Cardiac septum (tissue), 1 donor: ENCODE measurements at places on chromosomes 1 and 21. TPM values are rescaled to one million over a fixed set of nuclear protein-coding genes. Genes with fewer than 3 reads are reported as not detected.

The ASPM gene
- total RNA-seq, result 0.57 TPM

DNA sequence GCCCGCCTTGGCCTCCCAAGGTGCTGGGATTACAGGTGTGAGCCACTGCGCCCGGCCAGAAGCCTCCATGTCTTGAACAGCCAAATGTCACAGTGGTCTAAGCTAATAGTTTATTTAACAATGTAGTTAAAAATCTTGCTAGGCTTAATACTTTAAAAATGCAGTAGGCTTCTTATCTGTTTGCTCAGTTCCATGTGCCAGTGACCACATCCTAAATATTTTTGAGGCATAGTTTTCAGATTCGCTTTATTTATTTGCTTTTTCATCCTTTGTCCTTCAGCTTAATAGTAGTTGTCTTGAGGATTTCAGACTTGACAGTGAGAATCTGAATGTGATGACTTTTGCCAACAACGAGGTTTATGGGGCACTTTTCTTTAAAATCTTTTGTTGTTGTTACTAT, 59.9 kb upstream of the PRRX1 start:
- DNase-seq, result no peak

DNA sequence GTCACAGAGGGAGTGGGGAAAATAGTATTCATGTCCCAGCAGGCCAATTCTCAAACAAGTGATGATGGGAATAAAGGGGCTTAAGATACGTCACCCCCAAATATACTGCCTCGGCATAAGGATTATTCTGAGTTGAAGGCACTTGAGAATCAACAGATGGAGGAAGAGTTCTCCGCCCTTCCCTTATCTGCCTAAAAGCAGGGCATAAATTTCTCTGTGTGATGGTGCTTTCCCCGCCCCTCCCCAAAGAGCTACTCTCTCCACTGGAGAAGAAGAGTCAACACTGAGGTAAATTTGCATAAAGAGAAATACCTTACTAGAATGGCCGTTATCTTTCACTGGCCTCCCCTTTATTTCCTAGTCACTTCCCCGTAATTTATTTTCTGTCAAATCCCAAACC, 18.7 kb downstream of the BECN2 start:
- DNase-seq, result no peak

DNA sequence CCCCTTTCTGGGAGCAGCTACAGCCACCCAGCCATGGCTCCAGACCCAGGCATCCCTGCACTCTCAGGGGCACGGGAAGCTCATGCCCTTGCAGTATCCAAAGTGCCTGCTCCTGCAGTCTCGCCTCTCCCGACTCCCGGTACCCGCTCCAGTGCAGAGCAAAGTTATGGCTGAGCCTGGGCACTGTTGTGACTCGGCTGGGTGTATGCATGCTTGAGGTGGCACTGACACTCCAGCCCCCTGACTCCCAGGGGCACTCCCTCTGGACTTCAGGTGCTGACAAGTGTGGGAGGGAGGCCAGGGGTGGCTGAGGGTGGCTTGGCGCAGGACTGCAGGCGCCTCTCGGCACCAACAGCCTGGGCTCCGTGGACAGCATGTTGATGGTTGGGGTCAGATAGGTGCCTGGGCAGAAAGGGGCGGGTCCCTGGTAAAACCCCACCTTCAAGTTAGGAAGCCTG, 580.1 kb upstream of the ADGRL2 start:
- DNase-seq, result no peak

The KAZN gene
- 3.1 TPM for total RNA-seq

The MFAP2 gene
- total RNA-seq, result 4.8 TPM

The PLEKHG5 gene
- total RNA-seq, result 14.9 TPM

- DNase-seq, result no peak
Observed at GRCh38 chr1:24855474-24855873, 74.6 kb downstream of the RUNX3 start.

The LCE4A gene
- total RNA-seq, result not detected

The S100A4 gene
- 107 TPM for total RNA-seq

The SELP gene
- total RNA-seq, result 10.6 TPM

The LYPD8 gene
- total RNA-seq, result not detected

The RER1 gene
- 81.9 TPM for total RNA-seq

The E2F2 gene
- total RNA-seq, result 0.30 TPM

- DNase-seq, result no peak
Observed at GRCh38 chr1:234322097-234322496, 51.2 kb upstream of the COA6 start.

The LCE1D gene
- not detected for total RNA-seq

- no peak for DNase-seq
Observed at GRCh38 chr1:88701275-88701674, 17.2 kb downstream of the PKN2 start.

DNA sequence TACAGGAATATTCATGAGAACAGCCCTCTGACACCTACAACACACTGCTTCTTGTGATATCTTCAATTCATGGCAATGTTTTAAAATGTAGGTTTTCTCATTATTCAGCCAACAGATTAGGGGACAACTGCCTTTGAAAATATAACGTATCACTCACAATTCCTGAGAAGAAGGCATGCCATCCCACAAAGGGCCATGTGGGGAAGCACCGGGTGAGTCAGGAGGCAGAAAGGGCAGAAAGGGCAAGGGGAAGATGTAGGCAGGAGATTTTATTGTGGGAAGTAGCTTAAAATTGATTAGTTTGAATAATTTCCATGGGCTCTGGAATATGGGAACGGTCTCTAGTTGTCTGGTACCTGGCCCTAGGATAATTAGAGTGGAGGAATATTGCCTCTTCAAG, 165.7 kb downstream of the HHIPL2 start:
- DNase-seq, result no peak

The PGLYRP4 gene
- total RNA-seq, result not detected

GRCh38 chr1:160164121-160164520, 12.7 kb downstream of the ATP1A4 start:
- no peak for DNase-seq

DNA sequence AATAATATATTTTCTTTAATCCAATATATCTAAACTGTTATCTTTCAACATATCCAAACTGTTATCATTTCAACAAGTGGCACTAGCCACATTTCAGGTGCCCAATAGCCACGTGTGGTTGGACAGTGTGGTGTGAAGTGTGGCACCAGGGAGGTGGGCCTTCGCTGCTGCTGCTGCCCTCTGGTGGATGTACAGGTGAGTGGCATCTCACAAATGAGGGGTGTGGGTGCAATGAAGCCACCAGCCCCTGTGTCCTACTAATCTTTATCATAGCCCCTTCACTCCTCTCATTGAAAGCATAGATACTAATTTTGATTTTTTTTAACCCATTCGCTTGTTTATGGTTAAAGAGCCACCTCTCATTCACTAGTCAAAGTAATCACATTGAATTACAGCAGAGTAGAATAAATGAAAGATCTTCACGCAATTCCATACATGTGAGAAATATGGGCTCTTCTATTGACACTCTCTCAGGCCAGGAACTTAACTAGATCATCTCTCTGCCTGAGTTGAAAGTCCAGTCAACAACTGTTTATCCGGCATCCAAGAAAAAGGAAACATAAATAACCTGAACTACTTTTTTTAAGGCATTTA, 499.2 kb downstream of the OMA1 start:
- DNase-seq, result no peak

The AGO4 gene
- total RNA-seq, result 23.9 TPM

The TEX35 gene
- total RNA-seq, result not detected

The MEAF6 gene
- total RNA-seq, result 40.1 TPM

DNA sequence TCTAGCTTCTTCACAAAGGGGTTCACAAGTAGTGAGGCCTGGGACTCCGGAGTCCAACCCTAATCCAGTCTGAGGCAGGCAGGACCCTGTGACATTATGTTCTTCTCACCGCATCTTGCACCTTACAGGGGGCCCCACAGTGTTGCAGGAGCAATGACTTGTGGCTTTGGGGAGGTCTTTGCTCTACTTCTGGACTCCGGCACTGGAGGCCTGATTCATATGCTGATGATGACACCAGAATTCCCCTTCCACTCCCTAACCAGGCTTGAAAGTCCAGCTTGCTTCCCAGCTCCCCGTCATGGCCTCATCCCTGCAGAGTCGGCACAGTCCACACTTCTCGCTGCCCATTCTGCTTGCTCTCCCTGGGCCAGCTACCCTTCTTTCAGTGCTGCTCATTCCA, 96.3 kb upstream of the SLC44A3 start:
- no peak for DNase-seq
